AG04450 (cell line): ENCODE measurements at places on chromosomes 16 and 17. TPM values are rescaled to one million over a fixed set of nuclear protein-coding genes. Genes with fewer than 3 reads are reported as not detected.

The STX1B gene
- polyA plus RNA-seq: 4.2 and 4.8 TPM in 2 replicates

The VPS35L gene
- 67.1 and 77.8 TPM in 2 replicates for polyA plus RNA-seq

The KRT13 gene
- polyA plus RNA-seq: 0.05 TPM in 1 of 2 replicates, not detected in the other

The UNK gene
- 11.1 and 11.4 TPM in 2 replicates for polyA plus RNA-seq

The EFTUD2 gene
- 123 and 147 TPM in 2 replicates for polyA plus RNA-seq

DNA sequence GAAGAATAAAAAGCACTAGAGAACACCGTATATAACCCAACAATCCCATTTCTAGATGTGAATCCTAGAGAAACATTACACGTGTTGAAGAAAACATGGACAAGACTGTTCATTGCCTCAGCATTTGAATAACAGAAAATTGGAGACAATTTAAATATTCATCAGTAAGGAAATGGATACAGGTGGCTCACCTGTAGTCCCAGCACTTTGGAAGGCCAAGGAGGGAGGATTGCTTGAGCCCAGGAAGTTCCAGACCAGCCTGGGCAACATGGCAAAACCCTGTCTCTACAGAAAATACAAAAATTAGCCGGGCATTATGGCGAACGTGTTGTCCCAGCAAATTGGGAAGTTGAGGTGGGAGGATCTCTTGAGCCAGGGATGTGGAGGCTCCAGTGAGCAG is 2.7 kb upstream of the ATAD5 start:
- no peak for DNase-seq

DNA sequence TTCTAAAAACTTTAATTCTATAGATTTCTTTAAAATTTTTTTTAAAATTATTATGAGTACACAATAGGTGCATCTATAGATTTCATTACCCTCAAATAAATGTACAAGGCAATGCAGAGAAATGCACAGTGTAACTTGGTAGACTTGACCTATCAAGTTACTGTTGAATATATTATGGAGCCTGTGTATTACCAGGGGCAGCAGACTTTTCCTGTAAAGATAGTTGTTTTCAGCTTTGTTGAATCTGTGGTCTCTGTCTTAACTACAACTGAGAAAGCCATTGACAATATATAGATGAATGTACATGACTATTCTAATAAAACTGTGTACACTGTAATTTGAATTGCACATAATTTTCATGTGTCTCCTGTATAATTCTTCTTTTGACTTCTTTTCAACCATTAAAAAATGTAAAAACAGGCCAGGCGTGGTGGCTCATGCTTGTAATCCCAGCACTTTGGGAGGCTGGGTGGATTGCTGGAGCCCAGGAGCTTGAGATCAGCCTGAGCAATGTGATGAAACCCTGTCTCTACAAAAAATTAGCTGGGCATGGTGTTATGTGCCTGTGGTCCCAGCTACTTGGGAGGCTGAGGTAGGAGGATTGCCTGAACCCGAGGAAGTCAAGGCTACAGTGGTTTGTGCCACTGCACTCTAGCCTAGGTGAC is 39.4 kb downstream of the TENT4B start:
- DNase-seq: no peak

- DNase-seq: no peak
Observed at GRCh38 chr16:58212824-58213655, 15.1 kb upstream of the CSNK2A2 start.

GRCh38 chr16:14553447-14553846 is 76.6 kb downstream of the PARN start:
- DNase-seq: no peak

- no peak for DNase-seq
Observed at GRCh38 chr17:57368637-57369336, 112.5 kb downstream of the MSI2 start.

GRCh38 chr16:89156740-89157645 is 14.6 kb upstream of the CDH15 start:
- no peak for DNase-seq

DNA sequence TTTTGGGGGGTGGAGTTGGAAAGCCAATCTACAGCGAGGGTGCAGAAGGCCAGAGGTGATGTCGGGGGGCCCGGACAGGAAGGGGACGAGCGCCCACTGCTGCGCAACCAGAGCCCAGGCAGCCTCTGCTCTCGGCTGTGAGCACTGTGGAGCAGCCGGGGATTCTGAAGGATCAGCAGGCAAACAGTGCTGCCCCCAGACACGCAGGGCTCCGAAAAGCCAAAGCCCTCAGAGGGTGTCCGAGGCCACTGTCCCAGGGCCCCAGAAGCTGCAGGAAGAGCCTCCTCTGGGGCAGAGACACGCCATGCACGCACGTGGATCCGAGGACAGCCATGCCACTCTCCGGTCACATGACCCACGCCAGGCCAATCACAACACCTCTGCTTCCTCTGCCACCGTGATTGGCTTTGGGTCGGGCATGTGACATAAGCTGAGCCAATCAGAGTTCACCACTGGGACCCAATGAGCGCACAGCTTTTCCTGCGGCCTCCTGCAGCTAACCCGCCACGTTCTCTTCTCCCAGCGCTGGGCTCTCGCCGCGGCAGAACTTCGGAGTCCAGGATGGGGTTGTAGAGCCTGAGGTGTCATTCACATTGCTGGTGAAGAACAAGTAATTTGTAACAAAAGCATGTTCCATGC is 40.7 kb downstream of the ACTG1 start:
- DNase-seq: no peak

DNA sequence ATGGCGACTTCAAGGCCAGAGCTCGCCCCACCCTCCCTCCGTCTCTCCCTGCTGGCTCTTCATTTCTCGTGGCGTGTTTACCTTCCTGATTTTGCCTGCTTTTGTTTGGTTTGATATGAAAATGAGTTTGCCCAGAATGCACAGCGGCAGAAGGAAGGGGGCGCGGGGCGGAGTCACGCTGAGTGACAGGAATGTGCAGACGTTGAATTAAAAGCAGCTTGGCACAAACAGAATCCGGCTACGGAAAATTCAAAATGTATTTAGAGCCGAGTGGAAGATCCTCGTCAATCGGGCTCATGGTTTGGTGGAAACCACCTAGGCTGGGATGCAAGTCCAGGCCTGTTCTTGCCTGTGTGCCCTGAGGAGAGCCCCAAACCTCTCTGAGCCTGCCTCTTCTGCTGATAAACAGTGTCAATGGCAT is 102.7 kb downstream of the SDK2 start:
- DNase-seq: no peak

DNA sequence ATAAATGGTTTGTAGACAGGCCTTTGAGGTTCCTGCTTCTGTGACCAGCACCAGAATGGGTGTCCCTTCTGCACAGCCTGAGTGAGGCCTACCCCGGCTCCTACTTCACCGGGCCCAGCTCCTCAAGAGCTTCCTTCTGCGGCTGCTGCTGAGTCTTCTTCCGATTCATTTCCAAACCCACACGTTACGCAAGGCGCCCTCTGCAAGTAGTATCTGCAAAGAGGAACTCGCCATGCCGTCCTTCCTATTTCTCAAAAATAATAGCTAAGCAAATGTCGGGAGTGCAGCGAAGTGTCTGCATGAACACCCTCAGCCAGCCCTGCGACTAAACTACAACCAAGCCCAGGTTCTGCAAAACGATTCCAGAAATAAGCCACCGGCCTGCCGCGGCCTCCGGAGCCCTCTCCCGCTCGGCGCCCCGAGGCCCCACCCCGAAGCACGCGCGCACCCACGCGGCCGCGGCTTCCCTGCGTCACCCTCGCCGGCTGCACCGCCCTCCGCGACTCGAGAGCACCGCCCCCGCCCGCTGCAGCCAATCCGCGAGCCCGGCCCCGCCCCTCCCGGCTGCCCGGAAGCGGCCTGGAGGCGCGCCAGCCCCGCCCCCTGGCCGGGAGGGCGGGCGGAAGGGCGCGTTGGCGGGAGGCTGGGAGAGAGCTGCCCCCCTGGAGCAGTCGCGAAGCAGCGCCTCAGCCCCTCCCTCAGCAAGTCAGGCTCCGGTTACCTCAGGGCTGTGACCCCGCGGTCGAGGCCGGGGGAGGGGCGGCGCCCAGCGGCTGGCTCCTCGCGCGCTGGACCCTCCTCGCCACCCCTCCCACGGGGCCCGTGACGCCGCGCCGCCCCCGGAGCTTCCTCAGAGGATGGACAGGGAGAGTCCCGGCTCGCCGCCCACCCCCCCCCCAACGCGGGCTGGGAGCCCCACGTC is 8.3 kb downstream of the MNT start:
- peak; percentile 90 for DNase-seq

DNA sequence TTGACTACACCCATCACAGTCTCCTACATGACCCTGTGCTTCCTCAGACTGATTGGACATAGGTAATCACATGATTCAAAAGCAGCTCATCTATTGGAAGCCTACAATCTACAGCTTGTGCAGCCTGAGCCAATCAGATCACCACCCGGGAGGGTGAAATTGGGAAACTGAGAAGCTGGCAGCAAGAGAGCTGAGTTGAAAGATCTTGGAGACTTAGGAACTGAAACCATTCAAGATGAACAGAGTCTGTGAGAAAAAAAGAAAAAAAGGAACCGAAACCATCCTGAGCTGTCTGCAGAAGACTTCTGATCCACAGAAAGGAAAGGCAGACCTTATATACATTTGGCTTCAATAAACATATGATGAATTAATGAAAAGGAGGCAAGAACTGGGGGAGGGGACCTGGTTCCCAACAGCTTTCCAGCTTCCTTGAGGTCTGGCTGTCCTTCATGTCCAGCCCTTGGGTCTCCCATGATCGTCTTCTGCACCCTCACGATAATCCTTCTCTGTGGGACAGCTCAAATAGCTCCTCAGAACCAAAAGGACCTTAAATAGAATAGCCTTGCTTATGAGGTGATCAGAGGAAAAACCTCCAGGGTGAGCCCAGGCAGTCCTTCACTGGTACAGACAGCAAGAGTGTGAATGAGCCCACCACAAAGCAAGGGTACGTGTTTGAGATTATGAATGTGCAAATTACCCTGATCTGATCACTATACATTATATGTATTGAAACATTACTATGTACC is 32.6 kb downstream of the PLXDC1 start:
- no peak for DNase-seq

DNA sequence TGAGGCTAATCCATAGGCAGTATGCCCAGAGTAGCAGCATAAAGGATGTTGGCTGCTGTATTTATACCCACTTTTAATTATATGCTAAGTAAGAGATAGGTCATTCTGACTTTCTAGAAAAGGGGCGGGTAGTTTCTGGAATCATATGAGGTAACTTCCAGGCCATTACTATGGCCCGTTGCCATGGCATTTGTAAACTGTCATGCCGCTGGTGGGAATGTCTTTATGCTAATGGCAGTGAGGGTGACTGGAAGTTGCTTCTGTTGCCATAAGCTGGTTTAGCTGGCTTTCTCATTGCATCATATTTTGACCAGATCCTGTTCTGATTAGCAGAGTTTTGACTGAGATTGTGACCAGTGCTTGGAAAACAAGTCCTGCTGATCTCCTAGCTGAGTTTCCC is 929.6 kb upstream of the CDH8 start:
- DNase-seq: no peak

- DNase-seq: no peak
Observed at GRCh38 chr17:78256707-78257591, 25.5 kb downstream of the TMEM235 start.

DNA sequence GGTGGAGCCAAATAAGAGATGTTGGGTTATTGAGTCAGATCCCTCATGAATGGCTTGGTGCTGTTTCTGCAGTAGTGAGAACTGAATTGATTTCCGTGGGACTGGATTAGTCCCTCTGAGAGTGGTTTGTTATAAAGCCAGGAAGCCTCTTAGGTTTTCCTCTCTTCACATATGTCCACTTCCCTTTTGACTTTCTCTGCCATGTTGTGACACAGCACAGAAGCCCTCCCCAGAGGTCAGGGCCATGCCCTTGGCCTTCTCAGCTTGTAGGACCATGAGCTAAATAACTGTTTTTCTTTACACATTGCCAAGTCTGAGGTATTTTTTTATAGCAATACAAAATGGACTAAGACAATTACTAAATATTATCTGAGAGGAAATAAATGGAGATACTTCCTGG is 10.3 kb upstream of the HAPSTR1 start:
- DNase-seq: no peak

DNA sequence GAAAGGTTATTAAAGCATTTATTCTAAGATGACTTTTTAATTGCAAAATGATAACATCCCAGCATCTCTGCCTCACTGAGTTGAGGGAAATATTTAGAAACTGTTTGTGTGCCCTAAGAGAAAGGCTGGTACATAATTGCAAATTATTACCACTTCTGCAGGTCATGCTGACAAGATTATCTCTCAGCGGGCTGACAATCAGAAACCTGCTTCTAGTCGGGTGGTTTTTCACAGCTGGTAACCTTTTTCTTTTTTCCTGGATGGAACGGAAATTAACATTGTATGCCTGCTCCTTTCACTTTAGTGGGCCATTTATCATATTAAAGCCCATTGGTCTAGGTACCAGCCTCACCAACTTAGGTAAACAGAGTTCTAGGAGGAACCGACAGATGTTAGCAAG is 17.0 kb upstream of the NUDT7 start:
- no peak for DNase-seq
